ENCODE measurements at places on chromosomes 6 and 20.

GRCh38 chr6:136921936-136922684 lies at the start of gene SLC35D3:
Gene SLC35D3 (plus strand): TSS chr6:136922301. CDS start chr6:136922429, 128 bp downstream.
- peak; percentile 37 for DNase-seq

DNA sequence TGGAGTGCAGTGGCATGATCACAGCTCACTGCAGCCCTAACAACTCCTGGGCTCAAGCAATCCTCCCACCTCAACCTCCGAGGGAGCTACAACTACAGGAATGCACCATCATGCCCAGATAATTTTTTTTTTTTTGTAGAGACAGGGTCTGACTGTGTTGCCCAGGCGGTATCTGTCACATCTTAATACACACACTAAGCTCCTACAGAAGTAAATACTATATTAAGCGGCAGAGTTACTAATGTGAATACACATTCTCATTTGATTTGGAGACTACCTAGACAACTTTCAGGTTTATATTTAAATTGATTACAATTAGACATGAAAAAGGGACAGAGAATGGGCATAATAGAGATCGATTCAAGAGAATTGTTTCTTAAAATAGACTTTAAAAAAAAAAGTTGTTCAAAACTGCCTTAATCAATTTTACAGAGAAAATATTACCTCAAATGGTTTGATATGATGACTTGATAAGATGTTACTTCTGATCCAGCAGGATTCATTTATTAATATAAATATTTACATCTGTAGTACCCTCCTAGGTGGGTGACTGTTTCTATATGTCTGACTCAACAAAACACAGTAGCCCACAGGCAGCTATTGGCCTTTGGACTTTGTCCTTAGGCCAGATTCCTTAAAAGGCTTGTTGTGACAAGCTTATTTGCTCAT lies 7.1 kb upstream of the LOC128125822 start:
- DNase-seq, result no peak

GRCh38 chr20:21767200-21767738 lies 61.8 kb downstream of the PAX1 start:
- DNase-seq, result no peak

DNA sequence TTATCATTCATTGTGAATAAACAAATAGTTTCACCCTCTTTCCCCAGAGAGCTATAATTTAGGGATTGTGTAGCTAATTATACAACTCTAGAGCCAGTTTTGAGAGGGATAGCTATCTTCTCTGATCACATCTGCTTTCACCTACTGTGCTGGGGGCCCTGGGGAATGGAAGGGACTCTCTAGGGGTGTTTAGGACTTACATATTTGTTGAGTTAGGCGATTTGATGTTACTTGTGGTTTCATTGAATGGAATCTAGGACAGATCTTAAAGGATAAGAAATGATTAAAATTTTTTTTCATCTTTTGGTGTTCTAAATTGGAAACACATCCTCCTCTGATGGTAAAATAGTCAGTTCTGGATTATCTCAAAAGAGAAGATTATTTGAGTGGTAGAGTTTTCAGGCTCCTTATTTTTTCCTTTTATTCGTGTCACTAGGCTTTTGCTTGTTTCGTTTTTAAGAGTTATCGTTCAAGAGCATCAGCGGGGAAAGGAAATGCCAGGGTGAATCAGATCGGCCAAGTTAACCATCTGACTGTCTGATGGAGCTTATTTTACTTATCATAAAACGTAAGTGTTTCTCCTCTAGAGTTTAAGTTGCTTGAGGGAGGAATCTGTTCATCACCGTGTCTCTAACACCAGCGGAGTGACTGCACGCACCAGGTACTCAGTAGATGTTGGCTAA lies 236.7 kb downstream of the FARS2 start:
- DNase-seq, result no peak

- no peak for DNase-seq
These were observed 195.6 kb downstream of the GRM1 start for GRCh38 chr6:146224449-146224848.

DNA sequence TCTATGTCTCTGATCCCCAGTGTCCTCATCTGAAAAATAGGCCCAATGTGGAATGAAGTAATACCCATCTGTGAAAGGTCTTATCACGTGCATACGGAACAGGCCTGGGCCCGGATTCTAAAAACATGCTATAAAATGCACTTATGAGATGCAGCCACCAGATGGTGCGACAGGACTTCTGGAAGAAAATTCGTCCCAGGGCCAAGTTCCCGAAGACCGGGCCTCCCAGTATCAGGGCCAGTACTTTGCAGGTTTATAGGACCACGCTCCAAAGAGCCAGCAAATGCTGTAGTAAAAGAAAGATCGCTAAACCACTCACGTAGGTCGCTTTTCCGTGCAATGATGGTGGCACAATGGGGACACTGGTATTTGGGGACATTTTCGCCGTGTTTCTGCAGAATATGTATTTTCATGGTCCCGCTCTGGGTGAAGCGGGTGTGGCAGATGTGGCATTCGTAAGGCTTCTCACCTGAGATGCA lies 10.6 kb downstream of the CTCFL start:
- DNase-seq, result peak; percentile 61

GRCh38 chr6:169288591-169288990 lies 34.9 kb upstream of the THBS2 start:
- no peak for DNase-seq

DNA sequence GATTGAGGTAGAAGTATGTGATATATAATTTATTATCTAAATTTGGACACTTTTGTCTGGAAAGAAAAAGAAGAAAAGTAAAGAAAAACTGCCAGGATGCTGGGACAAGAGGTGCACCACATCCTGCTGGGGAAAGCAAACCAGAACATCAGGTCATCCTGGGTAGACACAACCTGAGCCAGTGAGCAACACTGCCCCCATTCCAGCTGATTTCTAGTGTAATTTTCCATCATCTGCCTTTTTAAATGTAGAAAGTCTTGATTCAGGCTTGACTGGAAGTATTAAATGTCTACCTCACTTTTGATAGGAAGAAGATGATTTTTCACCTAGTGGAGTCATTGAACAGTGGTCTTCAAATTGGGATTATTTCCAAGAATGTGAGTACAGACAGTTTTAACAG lies 1164.5 kb upstream of the CITED2 start:
- DNase-seq, result no peak

GRCh38 chr6:119283214-119283613 lies 66.3 kb downstream of the MAN1A1 start:
- no peak for DNase-seq

GRCh38 chr6:4883298-4883697 lies 107.1 kb downstream of the CDYL start:
- no peak for DNase-seq

DNA sequence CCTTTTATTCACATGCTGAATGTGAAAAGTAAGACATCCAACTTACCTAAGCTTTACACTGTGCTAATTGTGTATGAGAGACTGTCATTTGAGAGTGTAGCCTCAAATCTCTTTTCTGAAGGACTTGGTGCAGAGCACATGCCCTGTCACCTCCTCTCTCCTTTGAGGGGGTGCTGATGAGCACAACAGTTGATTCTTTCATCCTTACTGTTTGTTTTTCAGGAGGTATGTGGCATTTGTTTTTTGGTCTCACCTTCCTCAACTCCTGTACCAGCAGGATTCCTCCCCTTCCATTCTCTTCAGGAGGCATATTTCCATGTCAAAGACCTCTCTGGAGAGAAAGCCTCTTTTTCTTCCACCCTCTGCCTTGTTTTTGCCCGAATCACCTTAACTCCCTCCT lies 252.6 kb upstream of the CITED2 start:
- no peak for DNase-seq

DNA sequence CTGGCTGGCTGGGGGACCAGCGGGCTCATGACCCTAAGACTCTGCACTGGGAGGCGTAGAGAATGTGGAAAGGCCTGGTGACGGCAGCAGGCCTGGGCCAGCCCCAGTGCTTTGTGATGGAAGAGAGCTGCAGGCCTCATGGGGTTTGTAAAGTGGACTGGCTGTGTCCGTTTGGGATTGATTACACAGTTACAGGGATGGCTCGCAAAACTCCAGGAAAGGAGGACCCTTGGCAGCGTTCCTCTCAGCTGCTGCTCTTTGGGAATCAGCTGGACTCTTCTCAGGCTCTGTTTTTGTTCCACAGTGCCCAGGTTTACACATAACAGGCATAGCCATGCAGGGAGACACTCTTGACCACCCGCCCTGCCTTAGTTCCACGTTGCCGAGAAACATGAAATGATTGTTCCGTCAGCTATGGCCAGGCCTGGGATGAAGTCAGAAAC lies 89.0 kb downstream of the SLX4IP start:
- no peak for DNase-seq

GRCh38 chr6:2109796-2110195 lies 135.6 kb downstream of the GMDS start:
- no peak for DNase-seq

DNA sequence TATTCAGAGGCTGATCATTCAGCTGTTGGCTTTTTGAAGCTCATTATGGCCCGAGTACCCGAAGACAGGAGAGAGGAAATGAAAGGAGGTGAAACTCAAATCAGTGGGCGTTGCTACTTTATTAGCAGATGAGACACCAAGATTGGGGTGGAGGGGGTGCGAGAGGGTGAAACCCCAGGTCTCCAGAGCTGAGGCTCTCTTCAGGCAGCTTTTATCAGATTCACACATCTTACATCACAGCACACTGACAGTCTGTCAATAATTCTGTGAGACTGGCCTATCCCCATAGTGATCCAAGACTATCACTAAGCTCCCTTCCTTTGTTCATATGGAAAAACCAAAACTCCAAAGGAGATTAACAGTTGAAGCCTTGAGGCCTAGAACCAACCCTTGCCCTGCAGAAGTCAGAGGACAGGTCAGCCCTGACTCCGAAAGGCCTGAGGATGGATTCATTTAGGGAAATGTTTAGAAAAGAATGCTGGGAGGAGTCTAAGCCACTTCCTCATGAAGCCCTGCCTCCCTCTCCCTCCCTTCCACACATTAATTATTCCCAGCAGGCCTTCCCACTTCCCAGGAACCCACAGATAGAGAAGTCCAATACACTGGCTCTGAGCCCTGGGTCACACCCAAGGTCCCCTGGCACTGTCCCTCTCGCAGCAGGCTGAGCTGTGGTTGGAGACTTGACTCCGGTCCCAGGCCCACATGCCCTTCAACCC lies 23.2 kb downstream of the TRERF1 start:
- no peak for DNase-seq

GRCh38 chr20:23542801-23543200 lies 25.5 kb downstream of the CST9L start:
- no peak for DNase-seq

DNA sequence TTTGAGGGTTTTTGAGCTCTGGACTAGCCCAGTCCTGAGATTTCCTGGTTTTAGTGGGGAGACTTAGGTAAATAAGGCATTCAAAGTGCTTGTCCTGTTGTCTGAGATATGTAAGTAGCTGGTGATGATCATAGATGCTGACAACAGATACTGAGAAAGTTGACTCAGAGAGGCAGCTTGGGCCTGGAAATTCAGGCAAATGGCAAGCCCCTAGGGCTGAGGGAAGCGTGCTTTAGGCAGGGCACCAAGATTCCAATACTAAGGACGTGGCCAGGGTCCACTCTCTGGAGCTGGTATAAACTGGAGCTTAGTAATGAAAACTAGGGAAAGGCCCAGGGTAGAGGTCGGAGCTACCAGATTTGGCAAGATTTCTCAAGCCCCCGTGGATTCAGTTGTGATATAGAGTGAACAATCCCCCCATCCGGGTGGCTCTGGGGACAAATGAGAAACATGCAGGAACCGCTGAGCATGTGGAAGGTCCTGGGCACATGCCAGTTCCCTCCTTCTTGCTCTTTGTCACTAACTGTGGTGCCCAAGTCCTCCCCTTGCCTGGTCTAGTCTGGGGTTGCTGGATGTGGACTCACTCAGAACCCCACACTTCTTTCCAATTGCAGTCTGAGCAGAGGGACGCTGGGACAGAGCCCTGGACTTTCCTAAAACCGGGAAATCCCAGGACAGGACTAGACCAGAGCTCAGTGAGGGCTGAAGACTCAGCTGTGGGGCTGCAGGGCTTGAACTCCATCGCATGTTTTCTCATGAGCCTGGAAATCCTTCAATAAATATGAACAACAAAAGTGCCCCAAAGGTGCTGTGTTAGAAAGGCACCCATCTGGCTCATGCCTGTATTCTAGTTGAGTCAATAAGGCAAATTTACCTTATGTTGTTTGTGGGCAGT lies 10.3 kb downstream of the SLC22A3 start:
- no peak for DNase-seq

DNA sequence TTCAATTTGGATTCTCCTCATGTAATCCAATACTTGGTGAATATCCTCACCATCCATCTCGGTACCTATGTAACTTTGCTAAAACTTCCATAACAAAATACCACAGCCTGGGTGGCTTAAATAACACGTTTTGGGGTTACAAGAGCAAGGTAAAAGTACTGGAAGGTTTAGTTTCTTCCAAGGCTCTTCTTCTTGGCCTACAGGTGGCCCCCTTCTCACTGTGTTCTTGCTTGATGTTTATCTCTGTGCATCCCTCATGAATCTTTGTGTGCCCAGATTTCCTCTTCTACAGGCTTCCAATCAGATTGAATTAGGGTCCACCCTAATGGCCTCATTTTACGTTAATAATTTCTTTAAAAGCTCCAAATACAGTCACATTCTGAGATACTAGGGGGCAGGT lies 163.3 kb upstream of the HCRTR2 start:
- no peak for DNase-seq

DNA sequence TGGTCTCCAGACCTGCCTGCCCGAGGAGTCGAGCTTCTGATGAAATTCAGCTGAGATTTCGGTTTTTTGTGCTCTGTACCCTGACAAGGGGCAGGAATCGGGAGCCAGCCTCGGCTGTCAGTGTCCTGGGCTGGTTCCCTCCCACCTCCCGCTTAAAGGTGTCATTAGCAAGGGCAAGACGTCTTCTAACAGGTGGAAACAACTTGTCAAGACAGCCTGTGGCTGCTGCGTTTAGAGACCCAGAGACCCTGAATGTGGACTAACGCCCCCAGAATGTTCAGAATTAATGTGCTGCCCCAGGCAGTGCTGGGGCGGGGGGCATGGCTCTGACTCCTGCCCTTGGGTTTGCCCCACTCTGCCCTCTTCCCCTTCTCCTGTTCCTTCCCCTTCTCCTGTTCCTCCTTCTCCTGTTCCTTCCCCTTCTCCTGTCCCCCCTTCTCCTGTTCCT lies 69.7 kb downstream of the PHACTR3 start:
- DNase-seq, result no peak

DNA sequence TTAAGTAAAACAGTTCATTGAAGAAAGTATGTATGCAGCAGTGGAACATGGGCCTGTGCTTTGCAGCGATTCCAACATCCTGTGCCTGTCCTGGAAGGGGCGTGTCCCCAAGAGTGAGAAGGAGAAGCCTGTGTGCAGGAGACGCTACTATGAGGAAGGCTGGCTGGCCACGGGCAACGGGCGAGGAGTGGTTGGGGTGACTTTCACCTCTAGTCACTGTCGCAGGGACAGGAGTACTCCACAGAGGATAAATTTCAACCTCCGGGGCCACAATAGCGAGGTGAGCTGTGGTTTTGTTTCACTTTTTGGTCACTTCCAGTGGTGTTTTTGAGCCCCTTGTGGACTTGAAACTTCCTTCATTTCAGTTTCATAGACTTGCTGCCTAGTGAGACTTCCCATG lies 1.7 kb downstream of the TULP4 start:
- no peak for DNase-seq

Measured in natural killer cell (primary cell).